ENCODE measurements at places on chromosomes 2 and 18.
A peak's percentile ranks its signal among the peaks of the same experiment; 100 is the strongest.

GRCh38 chr2:108330979-108331378, 42.3 kb downstream of the SULT1C2 start:
- no peak for DNase-seq

DNA sequence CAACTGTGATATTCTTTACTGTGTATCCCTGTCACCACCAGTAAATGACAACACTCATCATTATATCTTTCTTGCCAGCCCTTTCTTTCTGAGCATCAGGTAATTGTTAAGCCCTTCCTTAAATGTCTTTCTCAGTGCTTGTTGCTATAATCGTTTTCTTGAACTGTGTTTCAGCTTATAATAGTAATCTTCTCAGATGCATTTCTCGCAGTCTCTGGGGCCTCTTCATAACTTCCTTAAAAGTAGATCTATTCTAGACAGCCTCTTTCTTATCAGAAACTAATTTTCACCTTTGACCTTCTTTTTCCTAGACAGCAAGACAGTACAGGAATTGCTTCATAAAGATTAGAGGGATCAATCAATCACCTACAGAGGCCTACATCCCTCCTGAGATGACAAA, 648.1 kb downstream of the CPS1 start:
- no peak for DNase-seq

DNA sequence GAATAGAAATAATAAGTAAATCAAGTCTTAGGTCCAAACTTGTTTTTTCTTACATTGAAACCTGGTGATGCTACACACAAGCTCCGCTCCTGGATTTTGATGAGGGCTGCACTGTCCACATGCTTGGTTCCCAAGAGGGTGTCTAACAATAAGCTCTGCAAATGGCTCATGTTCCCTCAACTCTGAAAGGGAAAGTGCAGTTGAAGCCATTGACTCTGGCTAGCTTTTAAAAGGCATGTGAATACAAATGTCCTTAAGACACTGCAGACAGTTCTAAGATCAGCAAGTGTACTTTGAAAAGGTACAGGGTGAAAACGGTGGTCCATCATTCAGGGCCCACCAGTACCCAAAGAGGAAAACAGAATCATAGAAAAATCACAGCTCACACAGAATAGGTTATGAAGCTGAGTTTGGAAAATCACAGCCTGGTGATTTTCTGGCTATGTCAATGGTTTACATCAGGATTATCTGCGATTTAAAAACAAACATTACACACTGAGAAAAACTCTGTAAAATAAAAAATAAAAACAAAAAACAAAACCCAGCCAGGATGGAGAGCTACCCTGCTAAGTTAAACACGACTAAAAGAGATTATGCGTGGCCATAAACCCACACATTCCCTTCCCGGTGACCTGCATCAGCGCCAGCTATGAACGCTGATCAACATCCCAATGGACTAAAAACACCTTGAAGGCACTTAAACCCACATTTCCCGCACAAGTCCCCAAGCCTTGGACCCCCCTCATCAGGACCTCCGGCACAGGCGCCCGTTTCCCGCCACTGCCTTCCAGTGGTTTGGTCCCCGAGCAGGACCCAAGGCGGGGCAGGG, 554 bp downstream of the PFN4 start:
- no peak for DNase-seq

GRCh38 chr2:182228073-182228473, 198.8 kb downstream of the PDE1A start:
- no peak for DNase-seq

DNA sequence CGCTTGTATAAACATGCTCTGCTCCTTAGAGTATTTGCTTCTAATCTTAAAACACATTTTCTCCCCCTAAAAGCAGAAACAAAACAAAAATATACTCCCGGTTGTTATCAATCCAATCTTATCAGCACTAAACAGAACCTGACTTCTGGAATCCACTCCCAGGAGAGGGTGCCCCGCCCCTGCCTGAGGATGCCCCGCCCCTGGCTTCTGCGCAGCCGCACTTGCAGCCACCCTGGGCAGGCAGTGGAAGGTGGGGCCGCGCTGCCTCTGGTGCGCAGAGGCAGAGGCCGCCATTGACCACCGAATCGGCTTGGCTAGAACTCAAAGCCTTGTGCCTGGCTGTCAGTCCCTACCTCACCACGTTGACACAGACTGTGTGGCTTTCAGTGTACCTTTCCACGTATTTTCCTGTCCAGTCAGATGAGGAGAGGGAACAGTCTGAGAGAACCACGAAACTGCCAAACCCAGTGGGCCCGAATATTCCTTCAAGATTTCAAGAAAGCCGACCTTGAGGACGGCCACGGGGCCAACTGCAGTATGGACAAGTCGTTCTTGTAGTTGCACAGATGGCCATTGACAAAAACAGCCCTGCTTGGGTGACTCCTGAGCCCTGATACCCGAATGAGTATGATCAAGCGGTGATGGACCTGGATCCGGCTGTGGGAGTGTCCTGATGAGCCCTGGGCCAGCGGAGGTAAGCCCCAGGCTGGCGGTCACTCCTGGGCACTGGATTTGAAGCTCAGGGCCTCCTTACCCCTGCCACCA, 46.2 kb upstream of the ARHGAP28 start:
- DNase-seq: no peak

- DNase-seq: no peak
Observed at GRCh38 chr18:12310762-12311161, 2.7 kb downstream of the TUBB6 start.

GRCh38 chr2:25035537-25036220, 6.2 kb upstream of the EFR3B start:
- no peak for DNase-seq

DNA sequence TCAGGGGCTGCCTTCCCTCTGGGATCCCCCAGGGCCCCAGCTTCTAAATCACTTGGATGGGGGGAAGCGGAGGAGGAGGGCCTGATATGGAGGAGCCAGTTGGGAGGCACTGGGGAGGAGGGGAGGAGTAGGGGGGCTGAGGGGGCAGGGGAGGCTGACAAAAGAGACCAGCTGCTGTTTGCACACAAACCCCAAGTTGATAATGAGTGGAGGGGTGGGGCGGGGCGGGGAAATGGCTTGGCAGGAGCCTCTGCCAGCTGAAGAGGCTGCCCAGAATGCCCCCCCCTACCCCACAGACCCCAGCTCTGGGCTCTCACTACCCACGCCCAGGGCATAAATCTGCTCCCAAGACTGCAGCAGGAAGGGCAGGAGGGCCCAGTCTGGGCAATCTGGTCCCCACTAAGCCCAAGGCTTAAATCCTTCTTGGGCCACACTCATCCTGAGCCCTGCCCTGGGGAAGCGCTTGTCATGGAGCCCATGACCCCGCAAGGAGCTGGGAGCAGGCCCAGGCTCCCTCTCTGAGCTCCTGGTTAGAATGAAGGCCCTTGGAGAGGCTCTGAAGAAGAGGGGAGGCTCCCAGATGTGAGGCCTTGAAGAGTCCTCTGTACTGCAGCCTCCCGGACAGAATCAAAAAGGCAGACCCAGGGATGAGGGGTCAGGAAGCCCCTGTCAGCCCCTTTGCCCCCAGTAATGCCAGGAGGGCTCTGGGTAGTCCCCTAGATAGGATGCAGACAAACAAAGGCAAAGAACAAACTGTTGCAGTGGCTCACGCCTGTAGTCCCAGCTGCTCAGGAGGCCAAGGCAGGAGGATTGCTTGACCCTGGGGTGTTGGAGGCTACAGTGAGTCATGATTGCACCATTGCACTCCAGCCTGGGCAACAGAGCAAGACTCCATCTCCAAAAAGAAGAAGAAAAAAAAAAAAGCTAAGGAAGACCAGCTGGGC, 24.8 kb upstream of the PTMA start:
- no peak for DNase-seq

GRCh38 chr2:158969162-158969714, 798 bp downstream of the TANC1 start:
- DNase-seq: no peak

DNA sequence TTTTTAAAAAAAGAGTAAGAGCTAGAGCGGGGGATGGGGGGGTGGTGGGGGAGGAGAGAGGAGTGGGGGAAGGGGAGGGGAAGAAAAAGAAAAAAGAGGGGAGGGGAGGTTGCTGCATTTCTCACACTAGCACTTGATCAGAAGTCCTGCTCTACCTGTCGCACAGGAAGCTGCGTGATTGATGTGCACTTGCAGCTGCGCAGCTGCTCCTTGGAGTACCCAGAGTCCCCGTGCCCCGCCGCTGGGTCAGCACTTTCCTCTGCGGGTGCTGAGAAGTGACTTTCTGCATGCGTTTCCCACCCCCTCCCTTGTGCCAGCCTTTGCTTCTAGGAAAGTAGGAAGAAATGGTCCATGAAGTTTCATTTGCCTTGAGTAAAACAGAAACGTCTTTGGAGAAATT, 297.3 kb downstream of the ETAA1 start:
- no peak for DNase-seq

DNA sequence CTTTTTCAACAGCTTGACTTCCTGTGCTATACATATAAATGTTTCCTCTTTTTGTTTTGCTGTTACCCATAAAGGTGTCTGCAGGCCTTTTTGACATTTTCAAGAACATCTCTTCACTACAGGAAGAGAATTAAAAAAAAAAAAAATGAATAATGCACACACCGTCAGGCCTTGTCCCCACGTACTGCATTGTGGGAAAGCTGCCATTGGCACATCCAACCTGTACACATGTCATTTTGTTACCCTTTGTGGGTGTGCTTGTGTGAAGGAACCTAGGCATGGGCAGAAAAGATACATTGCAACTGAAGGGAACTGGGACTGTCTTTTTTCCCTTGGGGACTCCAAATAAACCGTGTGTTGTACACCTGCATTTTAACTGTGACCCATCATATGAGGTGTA, 16.8 kb upstream of the TMEM37 start:
- DNase-seq: no peak

GRCh38 chr2:202084265-202084664, 11.2 kb downstream of the KIAA2012 start:
- peak; percentile 51 for DNase-seq

GRCh38 chr2:64081046-64081445, 61.8 kb upstream of the VPS54 start:
- DNase-seq: no peak

DNA sequence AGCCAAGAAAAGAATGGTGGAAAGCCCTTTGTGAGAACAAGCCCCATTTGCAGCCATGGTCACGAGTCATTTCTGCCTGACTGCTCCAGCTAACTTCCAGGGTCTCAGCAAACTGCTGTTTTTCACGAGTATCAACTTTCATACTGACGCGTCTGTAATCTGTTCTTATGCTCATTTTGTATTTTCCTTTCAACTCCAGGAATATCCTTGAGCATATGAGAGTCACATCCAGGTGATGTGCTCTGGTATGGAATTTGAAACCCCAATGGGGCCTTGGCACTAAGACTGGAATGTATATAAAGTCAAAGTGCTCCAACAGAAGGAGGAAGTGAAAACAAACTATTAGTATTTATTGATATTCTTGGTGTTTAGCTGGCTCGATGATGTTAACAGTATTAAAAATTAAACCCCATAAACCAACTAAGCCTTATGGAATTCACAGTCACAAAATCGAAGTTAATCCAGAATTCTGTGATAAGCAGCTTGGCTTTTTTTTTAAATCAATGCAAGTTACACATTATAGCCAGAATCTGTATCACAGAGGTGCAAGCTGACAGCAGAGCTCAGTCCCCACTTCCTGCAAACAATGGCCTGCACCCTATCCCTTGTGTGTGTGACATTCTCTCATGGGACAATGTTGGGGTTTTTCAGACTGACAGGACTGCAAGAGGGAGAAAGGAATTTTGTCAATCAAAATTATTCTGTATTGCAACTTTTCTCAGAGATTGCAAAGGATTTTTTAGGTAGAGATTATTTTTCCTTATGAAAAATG, 26.1 kb downstream of the SLC14A1 start:
- no peak for DNase-seq

DNA sequence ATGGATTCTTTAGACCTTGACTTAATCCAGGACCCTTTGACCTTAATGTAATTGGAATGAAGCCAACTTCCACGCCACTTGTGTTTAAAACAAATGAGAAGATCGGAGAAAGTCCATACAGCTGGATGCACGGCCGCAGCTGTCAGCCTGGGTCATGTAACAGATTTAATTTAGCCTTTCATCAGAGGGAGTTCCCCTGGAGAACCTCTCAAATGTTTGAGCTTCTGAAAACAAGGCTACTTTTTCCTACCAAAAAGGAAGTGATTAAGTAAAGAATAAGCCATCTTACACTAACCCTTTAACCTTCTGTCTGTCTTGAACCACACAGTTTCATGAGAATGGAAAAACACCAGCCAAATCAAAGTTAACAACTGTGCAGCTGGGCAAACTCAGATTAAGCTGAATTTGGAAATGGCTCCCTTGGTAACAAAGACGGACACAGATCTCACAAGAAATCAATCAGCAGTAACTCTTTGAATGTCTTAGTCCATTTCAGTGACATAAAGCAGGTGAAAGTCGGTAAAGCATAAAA, 103.6 kb downstream of the DOCK10 start:
- no peak for DNase-seq

GRCh38 chr18:6239716-6240115, 175.0 kb downstream of the L3MBTL4 start:
- no peak for DNase-seq

DNA sequence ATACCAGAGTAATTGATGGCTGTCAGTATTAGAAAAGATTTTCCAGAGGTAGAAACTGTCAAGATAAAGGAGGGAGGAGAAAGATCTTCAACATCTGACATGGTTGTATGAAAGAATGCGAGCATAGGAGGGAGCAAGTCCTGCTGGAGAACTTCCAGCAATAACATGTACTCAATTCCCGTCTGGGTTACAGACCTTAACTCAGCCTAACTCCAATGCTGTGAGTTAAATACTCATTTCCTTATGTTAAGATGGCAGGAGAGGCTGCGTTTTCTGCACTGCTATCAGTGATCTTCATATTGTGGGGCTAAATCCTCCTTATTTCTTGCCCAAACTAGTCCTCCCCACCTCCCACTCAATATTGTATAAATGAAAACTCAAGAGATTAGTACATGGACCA, 6.7 kb upstream of the CERS6 start:
- DNase-seq: no peak

DNA sequence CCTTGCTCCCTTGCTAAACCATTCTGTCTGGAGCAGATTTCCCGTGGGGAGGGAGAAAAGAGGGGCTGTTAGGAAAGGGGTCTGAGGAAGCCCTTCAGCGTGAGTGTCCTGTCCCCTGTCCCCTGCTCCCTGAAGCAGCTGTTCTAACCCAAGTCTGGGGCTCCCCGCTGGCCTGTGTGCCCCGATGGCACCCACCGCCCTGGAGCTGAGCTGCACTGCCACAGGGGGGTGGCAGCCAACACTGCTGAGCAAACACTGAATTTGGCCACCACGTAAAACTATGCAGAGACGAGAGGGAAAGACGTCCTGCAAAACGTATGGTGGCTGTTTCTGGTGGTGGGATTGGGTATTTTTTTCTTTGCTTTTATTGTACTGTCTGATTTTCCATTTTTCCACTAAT, 17.9 kb downstream of the KCNG2 start:
- DNase-seq: no peak

- DNase-seq: no peak
Observed at GRCh38 chr2:74532222-74532621, 2.5 kb downstream of the HTRA2 start.

DNA sequence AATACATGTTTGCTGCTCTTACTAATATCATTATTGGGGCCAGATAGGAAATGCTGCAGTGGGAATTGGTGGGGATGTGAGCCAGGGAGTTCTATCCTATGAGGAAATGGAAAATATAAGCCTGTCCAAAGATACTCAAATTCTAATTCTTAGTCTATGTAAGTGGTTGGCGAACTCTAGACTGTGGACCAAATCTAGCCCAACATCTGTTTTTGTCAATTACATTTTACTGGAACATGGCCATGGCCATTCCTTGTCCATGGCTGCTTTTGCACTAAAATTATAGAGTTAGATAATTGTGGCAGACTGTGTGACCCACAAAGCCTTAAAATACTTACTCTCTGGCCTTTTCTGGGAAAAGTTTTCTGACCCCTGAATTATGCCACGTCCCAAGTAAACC, 113.3 kb downstream of the MGAT5 start:
- no peak for DNase-seq
